ELR (cell line): ENCODE measurements at places on chromosomes 13 and 19.

- no peak for DNase-seq
Measured at GRCh38 chr13:24822640-24823039, 58.7 kb downstream of the RNF17 start.

DNA sequence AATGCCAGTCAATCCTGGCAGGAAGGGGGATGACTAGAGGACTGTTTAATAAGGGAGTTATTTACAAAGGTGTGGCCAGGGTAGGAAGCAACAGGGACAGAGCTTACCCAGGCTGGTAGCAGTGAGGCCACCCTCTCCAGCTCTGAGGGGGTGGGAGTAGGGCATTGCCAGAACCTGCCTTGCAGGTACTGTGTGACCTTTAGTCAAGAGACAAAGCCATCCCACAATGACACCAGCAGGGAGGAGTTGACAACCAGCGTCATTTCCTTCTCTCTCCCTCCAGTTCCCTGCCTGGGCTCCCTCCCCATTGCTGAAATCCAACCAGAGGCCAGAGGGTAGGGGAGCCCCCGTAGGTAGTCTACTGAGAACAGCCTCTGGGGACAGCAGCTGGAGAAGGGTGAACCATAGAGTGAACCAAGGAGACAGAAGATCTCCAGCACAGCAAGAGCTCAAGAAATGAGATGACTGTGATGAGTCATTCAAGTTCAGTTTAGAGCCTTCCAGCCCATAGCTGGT lies 33.3 kb upstream of the SPATA13 start:
- DNase-seq, result peak; percentile 33

DNA sequence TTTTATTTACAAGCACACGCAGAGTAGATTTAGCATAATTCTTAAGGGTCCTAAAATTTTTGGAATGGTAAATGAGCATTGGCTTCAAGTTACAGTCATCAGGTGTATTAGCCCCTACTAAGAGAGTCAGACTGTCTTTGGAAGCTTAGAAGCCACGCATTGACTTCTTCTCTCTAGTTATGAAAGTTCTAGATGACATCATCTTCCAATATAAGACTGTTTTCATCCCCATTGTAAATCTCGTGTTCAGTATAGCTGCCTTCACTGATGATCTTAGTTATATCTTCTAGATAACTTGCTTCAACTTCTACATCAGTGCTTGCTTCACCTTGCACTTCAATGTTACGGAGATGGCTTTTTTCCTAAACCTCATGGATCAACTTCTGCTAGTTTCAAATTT lies 148.8 kb upstream of the SLITRK1 start:
- no peak for DNase-seq

DNA sequence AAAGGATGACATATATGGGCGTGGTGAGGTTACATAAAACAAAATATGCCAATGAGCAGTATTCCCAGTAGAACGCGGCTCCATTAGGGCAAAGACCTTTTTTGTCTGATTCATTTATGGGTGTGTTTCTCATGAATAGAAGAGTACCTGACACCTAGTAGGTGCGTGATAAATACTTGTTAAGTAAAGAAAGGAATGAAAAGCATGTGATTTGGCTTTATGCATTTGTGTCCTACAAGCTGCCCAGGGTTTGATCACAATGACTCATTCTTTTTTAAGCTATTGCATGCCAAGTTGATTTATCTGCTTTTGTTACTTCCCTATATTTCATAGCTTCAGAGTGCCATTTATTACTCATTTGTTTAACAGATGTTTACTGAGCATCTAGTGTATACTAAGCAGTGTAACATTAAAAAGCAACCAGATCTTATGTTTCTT lies 19.1 kb upstream of the KCTD4 start:
- DNase-seq, result peak; percentile 96

DNA sequence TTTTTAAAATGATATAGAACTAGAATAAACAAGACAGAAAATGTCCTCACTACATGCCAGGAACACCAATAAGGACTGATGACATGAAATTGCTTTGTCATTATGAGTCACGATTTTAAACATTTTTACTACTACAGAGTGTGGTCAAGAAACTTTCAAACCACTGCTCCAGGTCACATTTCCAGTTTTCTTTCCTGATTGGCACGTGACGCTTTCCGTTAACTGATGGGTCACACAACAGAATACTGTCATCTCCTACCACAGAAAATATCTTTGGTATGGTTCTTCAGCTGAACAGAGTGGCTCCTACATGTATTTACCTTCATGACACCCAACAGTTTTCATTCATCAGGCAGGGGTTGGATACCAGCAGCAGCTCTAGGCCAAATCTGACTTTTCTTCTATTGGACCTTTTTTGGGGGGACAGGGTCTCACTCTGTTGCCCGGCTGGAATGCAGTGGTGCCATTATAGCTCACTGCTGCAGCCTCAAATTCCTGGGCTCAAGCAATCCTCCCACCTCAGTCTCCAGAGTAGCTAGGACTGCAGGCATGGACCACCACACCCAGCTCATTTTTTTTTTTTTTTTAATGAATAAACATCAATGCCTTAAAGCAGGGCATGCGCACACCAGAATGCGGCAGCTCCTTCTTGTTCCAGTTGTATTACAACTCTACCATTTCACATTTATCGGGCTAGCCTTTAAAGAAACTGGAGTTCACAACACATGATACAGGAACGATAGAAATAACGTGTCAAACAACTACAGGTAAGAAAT lies 147.4 kb downstream of the RNF17 start:
- peak; percentile 79 for DNase-seq

- DNase-seq, result peak; percentile 53
Measured at GRCh38 chr19:40191836-40192646, 815 bp downstream of the MAP3K10 start.

DNA sequence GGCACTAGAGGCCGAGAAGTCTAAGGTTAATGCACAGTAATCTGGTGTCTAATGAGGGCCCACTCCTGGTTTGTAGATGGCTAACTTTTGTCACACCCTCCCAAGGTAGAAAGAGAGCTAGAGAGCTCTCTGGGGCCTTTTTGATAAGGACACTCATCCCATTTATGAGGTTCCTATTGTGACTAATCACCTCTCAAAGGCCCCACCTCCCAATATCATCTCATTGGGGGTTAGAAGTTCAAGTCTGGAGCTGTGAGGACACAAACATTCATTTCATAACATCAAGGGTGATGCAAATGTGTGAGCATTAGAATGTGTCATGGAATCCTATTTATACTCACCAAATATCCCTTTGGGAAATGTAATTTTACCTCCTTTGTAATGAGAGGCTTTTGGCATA lies 79.2 kb upstream of the SLC10A2 start:
- DNase-seq, result no peak

GRCh38 chr13:93767917-93768409 lies 541.4 kb downstream of the GPC6 start:
- no peak for DNase-seq

DNA sequence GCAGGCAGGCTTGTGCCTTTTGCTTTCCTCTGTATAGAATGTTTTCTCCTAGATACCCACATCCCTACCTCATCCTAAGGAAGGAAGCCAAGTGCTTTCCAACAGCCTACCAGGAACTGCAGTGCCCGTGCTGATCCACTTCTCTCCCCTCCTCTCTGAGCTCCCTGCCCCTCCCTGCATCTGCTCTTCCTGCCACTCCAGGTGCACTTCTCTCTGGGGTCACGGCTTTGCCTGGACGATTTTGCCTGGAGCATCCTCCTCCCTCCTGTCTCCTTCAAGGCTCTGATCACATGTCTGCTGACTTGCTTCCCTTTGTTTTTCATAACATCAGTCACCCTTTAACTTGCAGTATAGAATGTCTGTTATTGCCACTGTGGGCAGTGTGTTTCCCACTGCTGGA lies 34.7 kb upstream of the IRS2 start:
- DNase-seq, result no peak

- DNase-seq, result peak; percentile 92
Measured at GRCh38 chr13:49996951-49997895, at the start of gene TRIM13. Gene TRIM13, plus strand, starts transcription at chr13:49997042. Its CDS starts 14,899 bp downstream, at chr13:50011941.

DNA sequence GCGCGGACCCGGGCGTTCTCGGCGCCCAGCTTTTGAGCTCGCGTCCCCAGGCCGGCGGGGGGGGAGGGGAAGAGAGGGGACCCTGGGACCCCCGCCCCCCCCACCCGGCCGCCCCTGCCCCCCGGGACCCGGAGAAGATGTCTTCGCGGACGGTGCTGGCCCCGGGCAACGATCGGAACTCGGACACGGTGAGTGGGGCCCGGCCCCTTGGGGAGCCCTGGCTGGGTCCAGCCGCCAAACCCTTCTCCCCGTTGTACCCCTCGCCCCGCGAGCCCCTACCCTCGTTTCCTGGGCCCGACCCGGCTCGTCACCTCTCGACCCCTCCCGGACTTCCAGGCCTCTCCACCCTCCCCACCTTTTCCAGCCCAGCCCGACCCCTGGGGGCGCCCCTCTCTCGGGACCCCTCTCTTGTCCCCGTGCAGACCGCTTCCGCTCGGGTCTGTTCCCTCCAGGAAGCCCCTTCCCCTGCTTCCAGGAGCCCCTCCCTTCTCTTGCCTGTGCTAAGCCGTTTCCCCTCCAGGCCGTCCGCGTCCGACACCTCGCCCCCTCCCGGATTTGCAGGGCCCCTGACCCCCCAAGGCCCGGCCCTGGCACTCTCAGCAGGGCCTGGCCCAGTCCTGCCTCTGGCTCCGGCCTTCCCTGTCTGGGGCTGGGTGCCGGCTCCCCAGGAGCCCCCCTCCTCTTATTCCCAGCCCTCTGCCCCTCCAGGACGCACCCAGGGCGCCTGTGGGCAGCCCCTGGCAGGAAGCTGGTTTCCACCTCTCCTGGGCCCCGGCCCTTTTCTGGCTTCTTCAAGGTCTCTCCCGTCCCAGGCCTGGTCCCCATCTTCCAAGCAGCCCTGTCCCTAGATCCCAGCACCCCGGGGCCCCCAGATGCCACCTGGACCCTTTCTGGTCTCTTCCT lies 632 bp downstream of the MARK4 start:
- DNase-seq, result peak; percentile 30

DNA sequence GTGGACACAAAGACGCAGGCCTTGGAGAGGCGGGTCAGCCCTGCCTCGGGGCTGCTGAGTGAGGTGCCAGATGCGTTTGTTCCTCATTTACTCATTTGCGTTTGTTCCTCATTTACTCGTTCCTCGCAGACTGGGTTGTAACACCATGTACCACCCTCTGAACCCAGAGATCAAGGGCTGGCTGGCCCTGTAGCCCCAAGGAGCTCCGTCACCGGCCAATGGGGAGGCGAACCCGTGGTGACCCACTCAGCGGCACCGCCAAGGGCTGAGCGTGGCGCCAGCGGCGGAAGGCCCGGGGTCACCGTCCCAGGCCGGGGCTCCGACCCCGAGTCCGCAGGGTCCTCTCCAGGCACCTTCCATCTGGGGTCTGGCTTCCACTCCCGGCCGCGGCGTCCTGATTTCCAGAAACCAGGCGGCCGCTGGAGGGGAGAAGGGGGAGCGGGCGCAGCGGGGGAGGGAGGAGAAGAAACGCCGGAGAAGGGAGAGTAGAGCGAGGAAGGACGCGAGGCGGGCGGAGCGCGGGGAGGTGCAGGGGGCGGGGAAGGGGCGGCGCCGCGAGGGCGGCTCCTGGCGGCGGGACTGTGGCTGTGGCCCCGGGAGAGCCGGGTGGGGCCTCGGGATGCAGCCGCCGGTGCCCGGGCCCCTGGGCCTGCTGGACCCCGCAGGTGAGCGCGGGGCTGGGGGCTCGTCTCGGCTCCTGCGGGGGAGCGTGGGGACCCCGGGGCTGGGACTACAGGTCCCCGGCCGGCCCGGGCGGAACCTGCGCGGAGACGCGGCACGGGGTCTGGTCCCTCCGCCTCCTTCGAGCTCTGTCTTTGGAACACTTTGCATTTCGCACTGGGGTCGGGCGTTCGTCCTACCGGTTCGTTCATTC lies at the start of gene TMEM255B:
TMEM255B (plus strand) TSS at position 576 of the 874 bp plus-strand sequence; CDS start at position 620, 44 bp downstream.
- peak; percentile 79 for DNase-seq

DNA sequence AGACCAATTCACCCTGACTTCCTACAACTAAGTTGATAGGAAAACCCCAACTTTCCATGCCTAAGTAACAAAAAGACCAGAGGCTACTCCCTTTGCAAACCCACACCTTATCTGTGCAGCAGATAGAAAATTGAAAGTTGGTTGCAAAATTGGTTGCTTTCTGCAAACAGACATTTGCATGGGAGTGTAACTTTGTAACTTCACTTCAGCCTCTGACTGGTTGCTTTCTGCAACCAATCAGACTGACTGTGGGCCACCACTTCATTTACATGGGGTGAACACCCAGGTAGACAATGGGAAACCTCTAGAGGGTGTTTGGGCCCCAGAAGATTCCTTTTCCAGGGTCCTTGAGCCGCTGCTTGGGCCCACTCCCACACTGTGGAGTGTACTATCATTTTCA lies 9.8 kb downstream of the TEX30 start:
- DNase-seq, result no peak
